ENCODE measurements at places on chromosomes 2 and 18.

DNA sequence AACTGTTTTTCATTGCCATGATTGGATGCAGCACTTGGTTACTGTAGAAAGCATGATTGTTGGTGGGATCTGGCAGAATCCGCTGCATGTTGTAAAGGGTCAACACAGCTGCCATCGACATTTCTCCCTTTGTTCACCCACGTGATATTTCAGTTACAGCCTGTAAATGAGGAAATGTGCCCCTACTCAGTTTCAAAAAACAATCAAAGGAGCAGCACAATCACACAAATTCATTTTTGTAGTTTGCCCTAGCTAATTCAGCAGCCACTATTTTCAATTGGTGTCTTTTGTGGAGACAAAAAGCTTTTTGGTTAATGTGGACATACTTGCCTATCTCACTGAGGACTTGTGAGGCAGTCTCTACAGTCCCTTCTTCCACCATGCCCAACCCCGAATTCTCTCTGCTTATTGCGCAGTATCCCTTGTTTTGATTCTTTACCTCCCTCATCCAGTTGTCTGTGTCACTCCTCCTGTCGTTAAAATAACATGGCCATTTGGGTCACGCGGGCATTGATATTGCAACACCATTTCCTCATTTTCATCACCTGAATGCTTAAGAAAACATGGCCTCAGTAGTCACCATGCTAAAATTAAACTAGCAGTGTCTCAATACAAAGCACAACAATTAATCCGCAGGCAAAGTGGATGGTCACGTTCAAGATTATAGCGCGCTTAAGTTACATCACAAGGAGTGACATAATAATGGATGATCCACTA lies 6.4 kb upstream of the PROC start:
- no peak for DNase-seq

GRCh38 chr2:26178746-26179436 lies 6.0 kb downstream of the GAREM2 start:
- no peak for DNase-seq

DNA sequence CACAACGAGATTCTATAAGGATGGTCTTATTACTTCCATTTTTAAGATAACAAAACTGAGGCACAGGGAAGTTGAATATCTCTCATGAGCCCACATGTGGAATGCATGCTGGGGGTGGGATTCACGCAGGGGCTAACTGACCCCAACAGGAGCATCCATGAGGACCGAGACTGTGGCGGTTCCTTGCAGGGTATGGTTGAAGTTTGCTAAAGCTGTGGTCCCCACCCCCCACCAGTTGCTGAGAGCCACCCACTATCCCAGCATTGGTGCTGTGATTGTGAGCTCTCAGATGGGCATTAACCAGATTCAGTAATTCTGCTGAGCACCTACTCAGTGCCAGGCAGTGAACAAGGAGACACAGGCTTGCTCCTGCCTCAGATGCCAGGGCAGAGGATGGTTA lies 116.0 kb upstream of the TEX51 start:
- DNase-seq = no peak

GRCh38 chr2:222294996-222295367 lies 3.8 kb downstream of the PAX3 start:
- DNase-seq = no peak

- no peak for DNase-seq
These were observed 77.6 kb upstream of the SNTG2 start for GRCh38 chr2:873027-873426.

GRCh38 chr2:174667250-174667860 lies 69.8 kb upstream of the WIPF1 start:
- no peak for DNase-seq

DNA sequence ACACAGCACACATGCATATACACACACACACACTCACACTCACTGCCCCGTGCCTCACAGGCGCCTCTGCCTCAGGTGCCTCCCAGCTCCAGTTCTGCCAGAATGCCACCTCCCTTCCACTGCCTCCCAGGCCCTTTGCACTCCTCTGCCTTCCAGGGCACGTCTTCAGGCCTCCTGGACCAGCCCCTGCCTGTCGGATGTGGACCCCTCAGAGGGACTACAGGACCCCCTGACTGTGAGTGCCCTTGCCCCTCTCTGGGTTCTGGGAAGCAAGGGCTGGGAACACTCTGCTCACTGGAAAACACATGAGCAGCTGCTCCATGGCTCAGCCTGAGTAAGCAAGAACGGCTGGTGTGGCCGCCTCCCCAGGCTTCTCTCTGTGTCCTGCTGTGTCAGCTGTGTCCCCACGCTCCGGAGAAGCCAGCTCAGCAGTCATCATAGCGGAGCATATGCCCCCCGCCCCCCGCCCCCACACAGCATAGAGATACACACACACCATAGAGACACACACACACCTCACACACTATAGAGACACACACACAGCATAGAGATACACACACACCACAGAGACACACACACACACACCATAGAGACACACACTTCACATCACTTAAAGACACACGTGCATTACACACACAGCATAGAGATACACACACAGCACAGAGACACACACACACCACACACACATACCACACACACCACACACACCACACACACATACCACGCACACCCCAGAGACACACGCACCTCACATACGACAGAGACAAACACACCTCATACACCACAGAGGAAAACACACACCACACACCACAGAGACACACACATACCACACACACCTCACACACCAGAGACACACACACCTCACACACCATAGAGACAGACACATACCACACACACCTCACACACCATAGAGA lies 271.3 kb downstream of the CYRIA start:
- no peak for DNase-seq

GRCh38 chr18:42174909-42175308 lies 219.9 kb downstream of the PIK3C3 start:
- DNase-seq = no peak

- no peak for DNase-seq
These were observed 42.5 kb downstream of the TEX44 start for GRCh38 chr2:231634951-231635875.

DNA sequence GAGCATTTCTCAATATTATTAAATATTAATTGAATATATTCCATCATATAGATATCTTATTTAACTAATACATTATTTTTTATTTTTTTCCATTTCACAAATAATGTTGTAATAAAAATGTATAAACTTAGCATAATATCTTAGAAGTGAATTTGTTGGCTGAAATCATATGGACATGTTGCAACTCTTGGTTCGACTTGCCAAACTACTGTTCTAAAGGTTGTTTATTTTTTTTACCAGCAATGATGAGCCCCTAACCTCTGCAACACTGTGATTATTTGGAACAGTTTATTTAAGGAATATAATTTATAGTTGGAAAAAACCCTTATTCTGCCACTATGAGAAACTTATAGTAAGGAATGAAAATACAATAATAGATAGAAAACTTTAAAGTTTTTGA lies 8.8 kb upstream of the NAB1 start:
- no peak for DNase-seq

- DNase-seq = no peak
These were observed 16.3 kb upstream of the LYG1 start for GRCh38 chr2:99317161-99317872.

DNA sequence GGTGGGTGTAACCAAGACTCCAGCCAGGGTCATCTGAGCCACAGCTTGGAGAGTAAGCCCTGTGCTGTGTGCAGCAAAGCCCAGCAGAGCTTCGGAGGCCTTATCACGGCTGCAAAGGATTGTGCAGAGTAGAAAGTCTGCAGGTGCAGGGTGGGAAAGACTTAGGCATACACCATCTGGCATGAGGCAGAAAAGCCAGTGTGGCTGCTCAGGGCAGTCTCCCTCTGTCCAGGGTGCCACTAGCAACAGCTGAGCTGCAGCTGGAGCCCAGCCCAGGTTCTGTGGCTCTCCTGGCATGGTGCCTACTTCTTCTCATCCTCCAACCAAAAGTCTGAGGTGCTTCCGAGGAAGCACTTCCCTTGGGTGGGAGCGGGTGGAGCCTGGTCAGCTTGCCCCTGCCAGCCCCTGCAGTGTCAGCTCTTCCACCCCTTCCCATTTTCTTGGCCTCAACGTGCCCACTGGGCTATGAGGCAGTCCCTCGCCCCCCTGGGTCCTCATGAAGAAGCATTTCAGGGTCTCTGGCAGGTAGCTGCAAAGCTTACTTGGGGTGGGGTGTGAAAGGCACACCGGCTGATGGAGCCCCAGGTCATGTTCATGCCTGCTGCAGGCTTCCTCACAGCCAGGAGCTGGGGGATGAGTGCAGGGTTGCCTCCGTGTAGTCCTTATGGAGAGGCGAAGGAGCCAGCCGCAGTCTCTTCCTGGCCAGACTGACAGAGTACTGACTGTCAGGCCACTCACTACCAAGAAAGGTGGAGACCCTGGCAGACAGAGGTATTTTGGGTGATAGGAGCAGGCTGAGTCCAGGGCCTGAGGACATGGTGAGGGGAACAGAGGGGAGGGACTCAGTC lies 4.8 kb downstream of the AMER3 start:
- DNase-seq = no peak

GRCh38 chr2:164066095-164066494 lies 330.3 kb upstream of the FIGN start:
- peak; percentile 99 for DNase-seq

GRCh38 chr2:193482557-193482956 lies 1287.8 kb upstream of the TMEFF2 start:
- no peak for DNase-seq
